C1 segment of cervical spinal cord (tissue), 14 donors: ENCODE measurements at places on chromosomes 13 and 19.

GRCh38 chr19:3313199-3313575, 53.2 kb upstream of the NFIC start:
- no peak for DNase-seq

- no peak for DNase-seq
Measured at GRCh38 chr19:1482361-1483130, 3.5 kb upstream of the C19orf25 start.

DNA sequence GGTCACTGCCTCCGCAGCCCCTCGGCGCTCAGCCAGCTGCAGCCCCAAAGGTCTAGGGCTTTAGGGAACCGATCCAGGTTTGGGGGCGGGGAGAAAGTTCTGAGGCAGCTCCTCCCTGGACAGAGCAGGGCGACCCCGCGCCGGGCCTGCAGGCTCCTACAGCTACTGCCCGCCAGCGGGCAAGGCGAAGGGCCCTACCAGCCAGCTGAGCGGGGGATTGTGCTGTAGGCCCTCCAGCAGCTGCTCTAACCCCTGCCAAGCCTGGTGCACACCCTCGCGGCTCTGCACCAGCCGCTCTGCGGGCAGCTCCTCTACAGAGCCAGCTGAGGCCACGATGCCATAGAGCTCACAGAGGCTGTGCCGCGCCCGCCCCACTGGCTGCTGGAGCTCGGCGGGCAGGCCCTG, 14.0 kb downstream of the PLIN4 start:
- DNase-seq: no peak

GRCh38 chr19:41528106-41528505, 47.9 kb upstream of the CEACAM21 start:
- no peak for DNase-seq

DNA sequence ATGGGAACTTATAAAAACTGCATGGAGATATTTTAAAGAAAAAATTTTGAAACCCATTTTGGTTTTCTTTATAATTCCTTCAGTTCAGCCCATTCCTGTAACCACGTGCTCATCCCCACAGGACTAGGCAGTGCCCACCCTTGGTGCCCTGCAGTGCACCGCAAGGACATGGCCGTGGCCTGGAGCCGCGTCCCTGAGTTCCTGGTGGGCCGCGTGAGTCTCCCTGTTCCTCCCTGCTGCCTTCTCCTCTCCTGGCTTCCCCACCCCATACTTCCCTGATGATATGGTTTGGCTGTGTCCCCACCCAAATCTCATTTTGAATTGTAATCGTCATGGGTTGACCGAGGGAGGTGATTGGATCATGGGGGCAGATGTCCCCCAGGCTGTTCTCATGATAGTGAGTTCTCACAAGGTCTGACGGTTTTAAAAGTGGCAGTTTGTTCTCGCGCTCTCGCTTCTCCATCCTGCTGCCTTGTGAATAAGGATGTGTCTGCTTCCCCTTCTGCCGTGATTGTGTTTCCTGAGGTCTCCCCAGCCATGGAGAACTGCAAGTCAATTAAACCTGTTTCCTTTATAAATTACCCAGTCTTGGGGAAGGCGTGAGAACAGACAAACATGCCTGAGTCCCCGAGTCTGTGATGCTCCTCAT, 31.6 kb upstream of the TFDP1 start:
- DNase-seq: no peak

DNA sequence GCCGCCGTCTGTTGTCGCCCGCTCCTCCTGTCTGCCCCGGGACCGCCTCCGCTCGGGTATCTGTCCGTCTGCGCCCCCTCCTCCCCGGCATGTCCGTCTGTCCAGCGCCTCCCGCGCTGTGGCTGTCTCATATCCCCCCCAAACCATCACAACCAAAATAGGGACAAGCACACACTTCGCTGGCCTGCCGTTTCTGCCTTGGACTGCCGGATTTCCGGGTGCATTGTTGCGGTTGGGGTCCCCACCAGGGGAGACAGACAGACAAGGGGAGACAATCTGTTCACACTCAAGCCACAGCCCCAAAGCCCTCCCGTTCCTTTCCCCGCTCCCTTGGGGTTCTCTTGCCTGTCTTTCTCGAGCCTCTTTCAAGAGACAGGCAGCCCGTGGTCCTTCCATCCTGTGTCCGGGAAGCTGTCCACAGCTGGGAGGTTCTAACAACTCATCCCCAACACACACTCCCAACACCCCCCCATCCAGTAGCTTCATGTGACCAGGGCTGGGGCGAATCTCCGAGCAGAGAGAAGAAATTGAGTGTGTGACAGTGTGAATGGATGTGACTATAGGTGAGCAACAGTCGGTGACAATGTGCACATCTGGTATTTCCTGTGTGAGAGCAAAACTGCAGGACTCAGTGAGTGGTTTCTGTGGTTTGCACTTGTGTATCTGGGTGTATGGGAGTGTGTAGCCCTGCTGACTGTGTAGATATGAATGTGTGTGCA, 16.5 kb upstream of the FOSB start:
- no peak for DNase-seq

DNA sequence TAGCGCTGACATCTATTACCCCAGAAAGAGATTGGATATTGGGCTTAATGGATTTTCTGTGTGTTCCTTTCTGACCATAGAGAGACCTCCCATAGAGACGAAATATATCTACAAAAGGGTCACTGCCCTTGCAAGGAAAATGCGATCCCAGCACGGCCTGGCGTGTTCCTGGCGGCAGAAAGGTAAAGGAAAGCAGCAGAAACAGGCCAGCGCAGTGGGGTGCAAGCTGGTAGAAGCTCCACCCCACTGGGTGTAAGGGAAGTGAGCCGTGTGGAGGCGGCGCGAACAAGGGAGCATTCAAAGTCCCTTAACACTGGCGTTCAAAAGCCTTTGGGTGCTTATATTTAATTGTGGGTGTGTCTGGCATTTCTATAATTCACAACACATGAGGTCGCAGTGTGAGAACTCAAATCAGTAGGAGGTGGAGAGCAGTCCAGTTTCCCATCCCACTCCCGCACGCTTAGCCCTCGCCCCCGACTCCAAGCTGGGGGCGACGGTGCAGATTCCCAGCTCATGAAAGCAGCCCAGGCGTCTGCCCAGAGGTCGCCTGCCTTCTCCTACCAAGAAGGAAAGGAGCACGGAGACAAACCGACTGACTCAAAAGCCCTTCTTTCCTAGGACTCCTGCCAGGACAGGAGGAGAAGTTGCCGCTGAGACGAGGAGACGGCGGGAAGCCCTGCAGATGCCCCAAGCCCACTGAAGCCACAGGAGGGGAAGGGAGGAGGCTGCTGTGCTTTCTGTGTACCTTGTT, 478.4 kb downstream of the FOXO1 start:
- DNase-seq: no peak

GRCh38 chr13:60990032-60990733, 425.5 kb downstream of the PCDH20 start:
- no peak for DNase-seq

DNA sequence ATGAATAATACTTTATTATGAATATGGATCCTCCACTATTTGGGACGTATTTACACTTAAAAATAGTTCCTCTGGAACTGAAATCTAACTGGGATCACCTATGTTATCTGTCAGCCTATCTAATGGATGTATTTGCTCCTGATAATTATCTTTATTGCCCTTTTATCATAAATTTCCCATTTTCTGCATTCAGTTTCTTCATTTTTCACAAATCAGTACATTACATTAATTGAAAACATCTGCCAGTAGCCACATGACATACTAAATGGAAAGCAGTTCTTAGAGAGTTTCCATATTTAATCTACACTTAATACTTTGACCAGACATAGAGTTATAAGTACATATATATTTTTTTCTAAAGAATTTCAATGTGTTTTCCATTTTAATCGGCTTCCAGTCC, 888.8 kb downstream of the SLITRK6 start:
- no peak for DNase-seq

GRCh38 chr19:6274756-6275155, 5.0 kb downstream of the MLLT1 start:
- DNase-seq: no peak

- DNase-seq: no peak
Measured at GRCh38 chr13:57452228-57452627, 179.3 kb upstream of the PCDH17 start.

GRCh38 chr19:5001615-5002014, 32.7 kb downstream of the KDM4B start:
- no peak for DNase-seq

DNA sequence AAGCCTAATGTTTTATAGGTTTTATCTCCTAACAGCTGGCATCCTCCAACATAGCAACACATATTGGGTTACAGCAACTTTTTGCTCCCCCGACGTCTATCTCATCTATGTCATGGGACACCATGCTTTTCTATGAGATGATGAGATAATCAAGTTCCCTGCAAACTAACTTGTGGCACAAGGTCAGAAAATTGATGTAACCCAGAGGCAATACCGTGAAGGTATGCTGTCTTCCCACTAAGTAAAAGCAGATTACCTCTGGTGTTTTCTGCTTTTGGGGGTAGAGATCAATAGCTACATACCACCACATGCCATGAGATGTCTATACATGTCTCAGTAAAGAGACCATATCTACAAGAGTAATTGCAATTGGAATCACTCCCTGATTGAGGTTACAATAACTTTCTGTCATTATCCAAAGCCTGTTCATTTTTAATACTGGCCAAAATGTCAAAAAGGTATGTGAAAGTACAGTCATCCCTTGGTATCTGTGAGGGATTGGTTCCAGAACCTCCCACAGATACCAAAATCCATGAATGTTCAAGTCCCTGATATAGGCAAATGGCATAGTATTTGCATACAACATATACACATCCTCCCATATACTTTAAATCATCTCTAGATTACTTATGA, 131.3 kb downstream of the CYSLTR2 start:
- no peak for DNase-seq

- DNase-seq: no peak
Measured at GRCh38 chr13:29503041-29503837, 92.2 kb downstream of the SLC7A1 start.

- no peak for DNase-seq
Measured at GRCh38 chr19:35349614-35350521, 2.2 kb downstream of the FFAR1 start.

GRCh38 chr19:1811942-1812425, at the start of gene ATP8B3:
Gene ATP8B3 (minus strand): TSS chr19:1812276. CDS start chr19:1811736, 540 bp downstream.
- no peak for DNase-seq

GRCh38 chr19:6765738-6766356, 1.4 kb downstream of the SH2D3A start:
- DNase-seq: no peak

- no peak for DNase-seq
Measured at GRCh38 chr19:10863107-10863717, 8.1 kb upstream of the CARM1 start.

DNA sequence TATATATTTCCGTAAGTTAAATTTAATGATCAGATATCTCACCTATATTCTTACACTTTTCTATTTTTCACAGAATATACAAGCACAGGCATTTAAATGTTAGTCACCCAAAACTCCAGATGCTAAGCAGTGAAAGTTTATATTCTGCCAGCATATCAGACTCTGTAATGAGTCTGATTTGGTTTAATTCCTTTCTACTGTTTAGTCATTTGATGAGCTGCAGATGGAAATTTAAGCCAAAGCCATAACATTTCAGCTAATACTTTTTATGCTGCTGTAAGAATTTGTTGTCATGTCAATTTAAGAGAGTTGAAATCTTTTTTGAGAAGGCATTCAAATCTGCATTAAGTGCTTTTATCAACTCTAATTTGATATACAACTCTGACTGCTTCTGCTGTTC, 8.0 kb downstream of the FRY start:
- no peak for DNase-seq

DNA sequence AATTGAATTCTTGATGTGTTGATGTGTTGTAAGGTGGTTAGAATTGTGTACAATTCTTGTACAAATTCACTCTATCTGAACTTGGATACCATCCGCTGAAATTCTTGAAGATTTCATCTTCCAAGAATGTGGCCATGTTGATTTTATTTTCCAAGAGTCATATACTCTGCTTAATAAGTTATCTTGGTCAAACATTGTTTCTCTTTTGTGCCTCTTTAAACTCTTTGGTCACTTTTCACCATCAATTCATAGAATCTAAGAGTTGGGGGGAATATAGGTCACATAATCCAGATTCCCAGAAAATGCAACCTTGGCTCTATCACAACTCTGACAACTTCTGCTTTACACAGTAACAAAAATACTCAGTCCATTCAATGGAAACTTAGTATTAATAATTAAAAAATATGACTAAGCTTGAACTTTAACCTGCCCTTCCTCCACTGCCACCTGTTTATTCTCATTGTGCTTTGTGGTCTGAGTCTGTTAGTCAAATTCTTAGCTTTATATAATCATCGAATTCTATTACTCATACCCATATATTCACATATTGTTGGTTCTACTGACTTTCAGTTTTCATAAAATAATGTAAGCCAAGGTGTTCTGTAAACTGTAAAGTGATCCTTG, 373.2 kb downstream of the LMO7 start:
- DNase-seq: no peak
